ENCODE measurements at places on chromosomes 6 and 20.

DNA sequence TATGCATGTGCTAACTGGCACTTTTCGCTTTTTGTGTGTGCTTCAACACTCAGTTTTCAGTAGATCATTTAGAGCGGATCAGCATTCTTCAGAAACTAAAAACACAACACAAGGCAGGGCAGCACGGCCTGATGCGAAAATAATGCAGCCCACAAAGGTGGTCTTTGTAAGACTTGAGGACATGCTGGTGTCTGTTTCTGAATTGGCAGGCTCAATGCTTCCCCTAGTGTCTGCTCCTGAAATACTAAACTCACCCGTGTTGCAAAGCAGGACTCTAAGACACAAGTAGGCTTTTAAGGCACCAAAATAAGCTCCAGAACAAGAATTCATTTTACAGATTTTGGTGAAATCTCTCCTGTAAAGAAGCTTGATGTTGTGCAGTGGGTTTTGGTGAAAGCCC lies 676.5 kb downstream of the TENT5A start:
- peak; percentile 16 for DNase-seq

DNA sequence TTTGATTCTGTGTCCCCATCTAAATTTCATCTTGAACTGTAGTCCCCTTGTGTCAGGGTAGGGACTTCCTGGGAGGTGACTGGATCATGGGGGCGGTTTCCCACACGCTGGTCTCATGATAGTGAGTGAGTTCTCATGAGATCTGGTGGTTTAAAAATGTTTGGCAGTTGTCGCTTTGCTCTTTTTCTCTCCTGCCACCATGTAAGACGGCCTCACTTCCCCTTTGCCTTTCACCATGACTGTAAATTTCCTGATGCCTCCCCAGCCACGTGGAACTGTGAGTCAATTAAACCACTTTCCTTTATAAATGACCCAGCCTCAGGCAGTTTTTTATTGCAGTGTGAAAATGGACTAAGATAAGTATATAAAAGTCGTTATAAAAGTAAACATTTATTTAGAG lies 80.5 kb upstream of the SGK1 start:
- peak; percentile 26 for DNase-seq

- no peak for DNase-seq
Measured at GRCh38 chr20:1896484-1897258, 1.5 kb downstream of the SIRPA start.

DNA sequence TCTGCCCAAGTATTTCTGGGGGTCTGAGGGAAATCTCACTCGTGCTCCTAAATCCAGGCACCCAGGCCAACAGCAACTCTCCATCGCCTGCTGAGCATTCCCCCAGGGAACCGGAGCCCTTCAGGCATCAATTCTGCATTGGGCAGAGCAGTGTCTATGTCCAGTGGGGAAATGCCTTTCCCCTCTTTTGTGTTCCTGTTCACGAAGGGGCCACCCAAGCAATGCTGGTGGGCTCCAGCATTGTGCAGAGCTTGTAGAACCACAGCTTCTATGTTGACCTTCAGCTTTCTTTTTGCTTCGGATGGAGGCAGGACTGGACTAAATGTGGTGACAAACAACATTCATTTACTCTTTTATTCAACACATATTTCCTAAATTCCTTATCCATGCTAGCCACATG lies 27.2 kb upstream of the DDR1 start:
- DNase-seq = no peak

DNA sequence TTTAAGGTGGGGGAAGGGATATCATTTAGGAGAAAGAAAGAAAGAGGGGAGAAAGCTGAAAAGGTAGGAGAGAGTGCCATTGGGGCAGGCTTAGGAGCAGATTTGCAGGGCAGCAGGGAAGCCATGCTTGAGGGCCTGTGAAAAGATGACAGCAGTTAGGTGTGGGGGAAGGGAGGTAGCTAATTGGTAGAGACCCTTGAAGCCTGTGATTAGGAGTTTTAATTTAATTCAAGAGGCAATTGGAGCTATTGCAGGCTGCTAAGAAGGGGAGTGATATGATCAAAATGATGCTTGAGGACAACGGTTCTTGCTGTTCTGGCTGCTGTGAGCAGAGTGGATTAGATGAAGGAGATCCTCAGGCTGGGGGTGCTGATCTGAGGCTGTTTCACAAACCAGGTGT lies 24.5 kb upstream of the SEC63 start:
- no peak for DNase-seq

DNA sequence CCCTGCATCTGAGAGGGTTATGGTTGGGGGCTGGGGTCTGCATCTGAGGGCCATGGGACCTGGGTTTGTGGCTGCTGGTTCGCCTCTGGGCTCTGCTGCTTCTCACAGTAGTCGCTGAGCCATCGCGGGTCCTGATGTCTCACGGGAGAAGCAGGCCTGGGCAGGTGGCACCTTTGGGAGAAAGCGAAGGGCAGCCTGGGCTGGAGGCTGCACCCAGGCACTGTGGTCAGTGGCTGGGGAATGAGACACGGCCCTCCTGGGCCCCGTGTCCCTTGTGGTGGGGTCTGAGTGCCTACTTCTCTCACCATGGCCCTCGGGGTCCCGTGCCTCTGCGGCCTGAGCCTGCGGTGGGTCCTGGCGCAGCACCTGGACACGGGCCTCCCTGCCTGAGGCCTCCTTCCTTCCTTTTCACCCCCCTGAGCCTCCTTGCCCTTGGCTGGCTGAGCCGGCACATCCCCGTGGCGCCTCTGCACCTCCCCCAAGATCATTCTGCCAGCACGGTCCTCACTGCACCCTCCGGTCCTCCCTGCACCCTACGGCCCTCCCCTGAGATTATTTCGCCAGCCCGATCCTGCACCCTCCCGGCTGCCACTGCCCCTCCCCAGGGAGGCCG lies 206.0 kb downstream of the ERMARD start:
- DNase-seq = no peak

- DNase-seq = no peak
Measured at GRCh38 chr20:64244281-64244805, 11.2 kb upstream of the PCMTD2 start.

- DNase-seq = no peak
Measured at GRCh38 chr6:18102783-18103509, 19.5 kb downstream of the NHLRC1 start.

DNA sequence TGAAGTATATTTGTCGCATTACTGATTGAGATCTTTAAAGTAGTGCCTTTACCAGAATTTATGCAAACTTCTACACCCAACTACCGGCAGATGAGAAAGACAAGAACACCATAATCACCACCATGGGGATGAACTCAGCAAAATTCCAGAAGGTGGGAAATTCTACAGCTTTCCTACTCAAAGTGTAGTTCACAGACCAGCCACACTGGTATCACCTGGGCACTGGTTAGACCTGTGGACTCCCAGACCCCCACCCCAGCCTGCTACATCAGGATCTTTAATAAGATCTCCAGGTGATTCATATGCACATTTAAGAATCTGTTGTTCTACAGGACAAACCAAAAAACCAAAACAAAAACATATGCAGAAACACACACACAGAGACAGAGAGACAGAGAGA lies 67.9 kb downstream of the POPDC3 start:
- no peak for DNase-seq

DNA sequence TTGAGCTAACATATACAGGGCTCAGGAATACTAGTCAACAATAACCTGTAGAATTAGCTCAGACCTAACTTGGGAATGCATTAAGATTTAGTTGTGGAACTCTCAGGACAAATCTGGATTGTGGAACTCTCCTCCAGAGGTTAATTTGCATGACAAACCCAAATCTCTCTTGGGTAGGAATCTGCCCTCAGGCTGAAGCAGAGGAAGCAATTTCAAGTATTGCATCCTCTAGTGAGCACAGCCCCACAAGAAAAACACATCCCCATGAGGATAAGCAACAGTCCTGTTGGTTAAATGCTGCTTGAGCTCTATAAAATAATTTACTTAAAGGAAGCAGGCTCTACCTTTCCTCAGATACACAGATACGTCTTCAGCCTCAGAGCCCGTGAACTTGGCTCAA lies 170.9 kb upstream of the STXBP5 start:
- DNase-seq = no peak

GRCh38 chr6:66210964-66211363 lies 503.9 kb upstream of the EYS start:
- DNase-seq = peak; percentile 1

DNA sequence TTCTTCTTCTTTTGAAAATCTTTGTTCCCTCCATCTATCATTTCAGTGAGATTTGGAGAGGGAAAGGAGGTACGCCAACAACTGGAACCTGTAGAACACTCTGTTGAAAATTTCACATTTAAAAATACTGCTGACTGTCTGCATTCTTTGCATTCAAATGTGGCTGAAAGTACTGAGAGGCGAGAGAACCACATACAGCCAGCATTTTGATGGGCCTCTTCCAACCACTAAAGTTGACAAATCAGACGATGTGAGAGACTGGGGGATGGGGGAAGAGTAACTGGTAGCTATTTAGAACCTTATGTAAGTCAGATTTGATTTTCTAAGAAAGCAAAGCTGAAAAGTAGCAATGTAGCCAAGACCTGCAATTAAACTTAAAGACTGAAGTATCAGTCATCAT lies 77.5 kb downstream of the FKBP5 start:
- DNase-seq = peak; percentile 88

GRCh38 chr20:8744228-8744844 lies 324.6 kb upstream of the PLCB4 start:
- DNase-seq = peak; percentile 82

GRCh38 chr6:68468244-68468884 lies 166.7 kb upstream of the ADGRB3 start:
- no peak for DNase-seq

DNA sequence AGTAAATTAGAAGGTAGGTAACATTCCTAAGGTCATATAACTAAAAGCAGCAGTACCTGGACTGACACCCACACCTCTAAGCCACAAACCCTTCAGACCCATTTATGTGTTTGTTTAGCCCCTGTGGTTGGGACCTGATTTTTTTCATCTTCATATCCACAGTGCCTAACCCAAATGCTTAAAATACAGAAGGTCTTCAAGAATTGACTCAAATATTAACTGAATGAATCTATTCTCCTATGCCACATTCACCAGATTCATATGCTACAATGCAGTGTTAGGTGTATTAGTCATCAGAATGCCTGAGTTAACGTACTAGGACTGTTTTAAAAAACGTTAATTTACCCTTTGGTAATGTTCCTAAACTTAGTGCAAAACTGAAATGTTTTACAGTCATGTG lies 124.8 kb downstream of the AHI1 start:
- peak; percentile 56 for DNase-seq

GRCh38 chr20:57069442-57069841 lies 197.0 kb downstream of the BMP7 start:
- no peak for DNase-seq

DNA sequence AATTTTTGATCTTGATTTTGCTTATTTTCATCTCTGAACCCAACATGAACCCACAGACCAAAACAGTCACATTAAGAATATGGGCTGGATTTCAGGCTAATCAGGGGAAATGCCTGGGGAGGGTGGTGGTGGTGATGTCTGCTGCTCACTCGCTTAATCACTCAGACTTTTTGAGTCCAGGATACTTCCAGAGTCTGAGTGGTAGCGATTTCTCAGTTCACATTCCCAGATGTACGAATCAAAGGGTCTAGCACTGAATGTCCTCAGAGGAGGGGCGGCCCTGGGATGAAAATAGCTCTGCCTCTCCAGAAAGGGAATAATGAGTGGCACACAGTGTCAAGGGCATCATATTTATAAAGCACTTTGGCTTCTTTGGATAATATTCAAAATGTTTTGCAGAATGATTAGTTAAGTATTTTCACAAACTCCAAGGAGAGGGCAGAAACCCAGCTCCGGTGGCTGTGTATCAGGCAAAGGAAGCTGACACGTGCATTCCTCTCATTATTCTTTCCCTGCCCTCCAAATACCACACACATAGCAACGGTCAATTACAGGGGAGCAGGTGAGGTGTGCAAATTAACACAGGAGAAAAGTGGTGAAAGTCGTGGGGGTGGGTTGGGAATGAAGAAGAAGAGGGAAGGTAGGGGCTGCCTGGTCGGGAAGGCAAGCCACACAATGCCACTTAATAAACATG lies 345.2 kb upstream of the RSPO3 start:
- DNase-seq = peak; percentile 43

- DNase-seq = no peak
Measured at GRCh38 chr6:100378576-100378975, 86.1 kb downstream of the SIM1 start.

DNA sequence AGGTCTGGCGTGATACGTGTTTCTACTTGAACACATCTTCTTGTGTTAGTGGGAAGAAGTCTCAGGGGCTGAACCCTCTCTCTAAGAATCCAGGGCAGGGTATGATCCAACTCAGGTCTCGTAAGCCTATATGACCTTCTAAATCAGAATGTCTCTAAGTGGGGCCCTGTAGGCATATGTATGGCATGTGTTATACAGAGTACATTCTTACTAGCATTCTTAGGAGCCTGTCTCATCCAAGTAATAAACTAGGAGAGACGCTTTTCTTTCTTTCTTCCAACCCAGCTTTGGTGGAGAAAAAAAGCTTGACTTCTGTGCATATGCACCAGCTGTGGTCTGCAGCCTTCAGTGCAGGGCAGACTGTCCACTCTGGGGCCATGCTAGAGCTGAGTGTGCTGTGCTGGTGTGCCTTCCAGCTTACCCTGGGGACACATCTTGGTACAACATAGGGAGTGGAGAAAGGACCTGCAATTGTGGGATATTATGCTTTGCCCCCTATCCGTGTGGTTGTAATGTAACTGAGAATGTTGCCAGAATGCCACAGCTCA lies 47.3 kb downstream of the L3MBTL3 start:
- no peak for DNase-seq

GRCh38 chr6:14316651-14317386 lies 199.2 kb downstream of the CD83 start:
- no peak for DNase-seq

- no peak for DNase-seq
Measured at GRCh38 chr20:48224533-48225050, 439.3 kb upstream of the SULF2 start.

DNA sequence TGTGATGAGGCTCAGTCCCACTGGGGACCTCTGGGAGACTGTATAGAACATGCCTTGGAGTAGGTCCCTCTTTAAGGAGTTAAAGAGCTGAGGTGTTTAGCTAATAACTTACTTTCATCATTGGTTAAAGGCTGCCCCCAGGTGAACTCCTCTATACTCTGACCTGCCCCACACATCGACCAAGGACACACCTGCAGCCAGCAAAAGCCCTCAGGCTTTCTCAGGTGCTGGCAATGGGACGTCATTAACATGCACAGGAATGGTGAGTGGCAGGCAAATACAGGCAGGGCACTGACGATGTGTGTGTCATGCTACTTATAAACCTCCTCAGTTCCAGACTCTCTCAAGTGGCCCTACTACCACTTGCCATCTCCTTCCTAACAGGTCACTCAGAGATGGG lies 366.4 kb downstream of the KIF16B start:
- DNase-seq = no peak

GRCh38 chr6:75202676-75203131 lies 3.1 kb downstream of the COL12A1 start:
- peak; percentile 40 for DNase-seq

GRCh38 chr6:22102671-22103070 lies 194.2 kb downstream of the PRL start:
- peak; percentile 39 for DNase-seq

All from iris pigment epithelial cell (primary cell).